ENCODE measurements at places on chromosomes 11 and 22.

- no peak for DNase-seq
These were observed 21.0 kb upstream of the RAB30 start for GRCh38 chr11:83092488-83093384.

DNA sequence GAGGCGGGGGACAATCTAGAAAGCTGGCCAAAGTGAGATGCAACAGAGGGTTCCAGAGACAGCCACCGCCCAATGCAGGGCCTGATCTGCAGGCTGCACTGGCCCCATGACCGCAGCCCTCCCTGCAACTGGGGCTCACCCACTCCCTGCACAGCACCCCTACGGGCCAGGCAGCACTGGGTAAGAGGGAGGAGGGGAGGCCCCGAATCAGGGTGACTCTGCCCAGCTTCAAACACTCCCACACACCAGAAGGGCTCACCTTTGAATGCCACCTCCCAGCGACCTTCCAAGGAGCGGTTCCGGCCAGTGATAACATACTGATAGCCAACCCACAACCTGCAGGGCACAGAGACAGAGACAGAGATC, 59.3 kb downstream of the DGCR2 start:
- no peak for DNase-seq

DNA sequence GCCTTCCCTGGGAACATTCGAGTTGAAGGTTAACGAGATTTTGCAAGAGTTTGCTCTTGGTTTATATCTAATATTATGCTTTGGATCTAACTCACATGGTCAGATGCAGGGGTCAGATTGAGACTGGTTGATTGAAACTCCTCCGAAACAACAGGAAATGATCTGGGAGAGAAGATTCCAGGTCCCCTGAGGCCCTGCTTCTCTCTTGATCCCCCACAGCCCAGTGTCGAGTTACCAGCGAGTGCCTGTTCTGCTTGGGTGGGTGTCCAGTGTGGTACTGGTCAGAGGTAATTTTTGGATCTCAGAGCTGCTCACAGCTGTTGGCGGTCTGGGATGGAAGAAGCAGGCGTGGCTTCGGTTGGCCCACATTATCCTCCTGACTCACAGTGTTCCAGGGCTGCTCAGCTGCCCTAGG, 9.2 kb downstream of the FBLN1 start:
- DNase-seq: no peak

DNA sequence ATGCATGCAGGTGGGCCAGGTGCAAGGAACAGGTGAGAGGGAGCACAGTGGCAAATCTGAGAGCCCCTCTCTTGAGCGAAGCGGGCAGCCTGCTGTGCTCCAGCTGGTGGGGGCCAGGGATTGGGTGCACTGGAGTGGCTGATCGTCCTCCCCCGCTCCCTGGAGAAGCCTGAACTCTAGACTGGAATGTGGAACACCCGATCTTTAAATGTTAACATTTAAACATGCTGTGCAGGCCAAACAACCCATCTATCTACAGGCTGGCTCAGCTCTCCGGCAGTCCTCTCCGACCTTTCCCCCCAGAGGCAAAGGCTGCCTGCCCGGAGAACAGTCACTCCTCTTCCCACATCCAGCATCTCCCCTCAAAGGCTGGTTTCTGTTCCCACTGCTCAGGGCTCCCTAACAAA, 5.1 kb downstream of the MRGPRF start:
- DNase-seq: no peak

DNA sequence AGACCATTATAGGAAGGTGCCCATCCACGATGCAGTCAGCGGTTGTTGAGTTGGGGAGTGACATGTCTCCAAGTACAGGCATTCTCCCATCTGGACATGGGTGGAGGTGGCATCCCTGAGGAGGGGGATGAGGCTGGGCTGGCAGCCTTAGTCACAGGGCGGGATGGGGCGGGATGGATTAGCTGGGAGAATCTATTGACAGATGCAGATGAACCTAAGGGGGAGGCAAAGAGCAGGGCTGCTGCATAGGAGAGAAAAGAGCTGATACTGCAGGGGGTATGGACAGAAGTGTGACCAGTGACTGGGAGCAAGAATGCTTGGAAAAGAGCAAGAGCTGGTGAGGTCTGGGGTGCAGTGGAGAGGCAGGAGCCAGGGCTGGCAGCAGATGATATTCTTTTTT, 42.7 kb downstream of the SCN3B start:
- DNase-seq: no peak

- DNase-seq: no peak
These were observed 2.1 kb upstream of the LRRC55 start for GRCh38 chr11:57179681-57180080.

- no peak for DNase-seq
These were observed 43.3 kb downstream of the RBFOX2 start for GRCh38 chr22:35985371-35985770.

GRCh38 chr11:33697997-33698396, 2.6 kb downstream of the C11orf91 start:
- no peak for DNase-seq

GRCh38 chr22:36349726-36350125, 38.0 kb downstream of the MYH9 start:
- DNase-seq: no peak

DNA sequence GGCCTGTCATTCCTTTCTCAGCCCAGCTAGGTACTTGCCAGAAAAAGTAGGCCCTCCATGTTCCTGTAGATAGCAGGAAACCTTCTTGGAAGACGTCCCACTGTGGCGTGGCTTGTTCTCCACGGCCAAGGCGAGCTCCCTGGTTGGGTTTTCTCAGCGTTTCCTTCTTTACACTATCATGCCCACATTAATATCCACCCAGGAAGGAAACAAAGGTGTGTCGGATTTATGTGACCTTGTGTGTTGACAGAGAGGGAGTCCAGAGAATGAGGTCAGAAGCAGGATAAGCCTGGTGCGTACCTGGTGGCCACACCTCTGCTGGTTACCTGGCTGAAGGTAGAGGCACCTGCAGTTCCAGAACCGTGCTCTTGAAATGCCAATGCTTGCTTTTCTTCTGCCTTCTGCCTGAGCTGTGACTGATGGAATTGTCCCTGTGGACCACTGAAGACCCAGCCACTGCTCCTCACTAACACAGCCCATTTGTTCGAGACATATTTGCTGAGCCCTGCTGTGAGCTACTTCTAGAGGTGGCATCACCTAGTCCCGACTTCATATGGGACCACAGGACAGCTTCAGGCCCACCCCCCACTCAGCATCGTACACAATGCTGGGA, 7.9 kb downstream of the ASPHD2 start:
- no peak for DNase-seq

DNA sequence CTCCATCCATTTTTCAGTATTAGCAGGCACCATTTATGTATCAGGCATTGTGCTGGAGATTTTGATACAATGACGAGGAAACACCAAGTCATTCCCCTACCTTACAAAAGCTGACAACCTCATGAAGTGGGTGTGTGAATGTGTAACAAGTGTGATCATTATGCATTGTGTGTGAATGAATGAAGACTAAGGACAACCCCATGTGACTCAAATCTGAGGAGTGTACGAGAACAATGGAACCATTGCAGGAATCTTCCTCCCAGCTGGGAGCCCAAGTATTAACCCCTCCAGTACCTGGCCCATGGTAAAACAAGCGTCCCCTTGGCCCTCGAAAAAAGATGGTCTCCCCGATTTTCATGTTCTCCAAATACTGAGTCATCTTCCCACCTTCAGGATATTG, 4.4 kb downstream of the CYB5R2 start:
- DNase-seq: no peak

GRCh38 chr11:33500332-33500731, 200.3 kb downstream of the C11orf91 start:
- DNase-seq: no peak

DNA sequence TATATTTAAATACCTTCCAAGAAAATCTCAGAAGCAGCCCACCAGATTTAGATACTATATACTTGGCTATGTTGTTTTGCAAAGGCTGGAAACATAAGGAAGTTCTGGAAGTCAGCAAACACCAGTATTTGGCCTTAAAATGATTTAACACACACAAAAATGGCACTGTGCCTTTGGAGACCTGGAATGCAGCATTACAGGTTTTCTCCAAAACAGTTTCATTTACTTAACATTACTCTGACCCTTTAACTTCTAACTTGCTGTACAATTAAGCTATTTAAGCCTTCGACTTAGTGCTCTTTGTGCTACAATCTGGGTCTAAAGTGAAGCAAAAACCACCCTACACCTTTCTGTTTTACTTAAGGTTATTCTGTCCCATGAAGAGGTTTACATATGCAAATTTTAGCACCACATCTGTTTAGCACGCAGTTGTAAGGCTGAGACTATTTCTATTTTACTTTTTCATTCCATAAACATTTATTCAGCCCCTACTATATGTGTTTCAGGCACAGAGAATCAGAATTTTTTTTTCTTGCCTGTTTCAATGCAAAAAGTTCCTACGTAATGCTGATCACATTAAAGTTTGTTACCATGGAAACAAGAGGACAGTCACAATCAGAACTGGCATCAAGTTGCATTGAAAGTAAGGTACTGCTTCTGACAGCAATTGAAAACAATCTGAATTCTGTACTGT, 70.3 kb downstream of the MAML2 start:
- DNase-seq: no peak

DNA sequence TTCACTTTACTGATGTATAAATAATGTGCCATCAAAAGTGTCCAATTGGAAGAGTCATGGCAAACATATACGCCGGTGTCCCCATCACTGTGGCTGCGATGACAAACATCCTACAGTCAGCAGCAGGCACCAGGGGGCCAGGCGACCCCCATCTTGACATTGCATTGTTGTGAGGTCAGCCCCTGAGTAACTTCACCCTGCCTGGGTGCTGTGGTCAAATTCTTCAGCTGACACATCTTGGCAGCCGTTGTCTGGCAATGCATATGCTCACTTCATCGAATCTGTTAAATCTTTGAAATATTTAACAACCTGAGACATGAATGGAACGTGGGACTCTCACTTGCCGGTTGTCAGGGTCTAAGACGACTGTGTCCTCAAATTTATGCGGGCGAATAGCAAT, 430.9 kb downstream of the BRD1 start:
- no peak for DNase-seq

- no peak for DNase-seq
These were observed 36.4 kb downstream of the MAML2 start for GRCh38 chr11:96306600-96306932.

- no peak for DNase-seq
These were observed 314.9 kb downstream of the CTTN start for GRCh38 chr11:70713086-70713835.

Measured in neural crest cell (in vitro differentiated cells).